ENCODE measurements at places on chromosomes 16 and 17.
A peak's percentile ranks its signal among the peaks of the same experiment; 100 is the strongest.

DNA sequence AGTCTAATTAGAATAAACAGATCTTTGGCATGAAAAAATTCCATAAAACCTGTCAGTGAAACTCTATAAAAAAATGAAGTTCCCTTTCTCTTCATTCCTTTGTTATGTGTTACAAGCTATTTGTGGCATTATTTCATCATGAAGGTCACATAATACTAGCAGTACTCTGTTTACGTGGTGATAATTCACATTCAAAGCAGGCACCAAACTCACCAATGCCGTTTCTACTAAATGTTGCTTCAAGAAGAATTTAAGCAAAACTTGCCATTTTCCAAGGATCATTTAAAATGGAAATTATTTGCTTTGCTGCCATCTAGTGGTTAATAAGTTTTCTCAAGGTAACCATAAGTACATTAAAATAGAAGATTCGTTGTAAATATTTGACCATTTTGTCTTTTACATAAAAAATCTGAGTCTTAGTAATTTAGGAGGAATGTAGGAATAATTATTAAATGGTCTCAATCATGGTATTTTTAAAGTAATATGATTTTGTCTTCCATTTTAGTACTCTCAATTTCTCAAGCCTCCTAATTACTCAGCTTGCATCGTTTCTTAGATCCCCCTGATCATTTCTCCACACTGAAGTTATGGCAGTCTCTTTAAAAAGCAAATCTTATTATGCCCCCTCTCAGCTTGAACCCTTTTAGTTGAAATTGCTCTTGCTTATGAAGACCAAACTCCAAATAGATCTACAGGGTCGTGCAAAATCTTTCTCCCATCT, 80.8 kb downstream of the OMG start:
- DNase-seq = no peak

DNA sequence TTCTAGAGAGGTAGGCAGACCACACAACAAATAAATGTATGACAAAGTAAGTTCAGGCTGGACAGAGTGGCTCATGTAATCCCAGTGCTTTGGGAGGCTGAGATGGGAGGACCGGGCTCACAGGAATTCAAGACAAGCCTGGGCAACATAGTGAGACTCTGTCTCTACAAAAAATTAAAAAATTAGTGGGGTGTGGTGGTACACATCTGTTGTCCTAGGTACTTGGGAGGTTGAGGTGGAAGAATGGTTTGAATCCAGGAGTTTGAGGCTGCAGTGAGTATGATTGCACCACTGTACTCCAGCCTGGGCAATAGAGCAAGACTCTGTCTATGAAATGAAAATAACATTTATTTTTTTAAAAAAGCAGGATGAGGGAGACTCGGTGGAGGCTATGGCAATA, 18.5 kb downstream of the CHP2 start:
- DNase-seq = no peak

DNA sequence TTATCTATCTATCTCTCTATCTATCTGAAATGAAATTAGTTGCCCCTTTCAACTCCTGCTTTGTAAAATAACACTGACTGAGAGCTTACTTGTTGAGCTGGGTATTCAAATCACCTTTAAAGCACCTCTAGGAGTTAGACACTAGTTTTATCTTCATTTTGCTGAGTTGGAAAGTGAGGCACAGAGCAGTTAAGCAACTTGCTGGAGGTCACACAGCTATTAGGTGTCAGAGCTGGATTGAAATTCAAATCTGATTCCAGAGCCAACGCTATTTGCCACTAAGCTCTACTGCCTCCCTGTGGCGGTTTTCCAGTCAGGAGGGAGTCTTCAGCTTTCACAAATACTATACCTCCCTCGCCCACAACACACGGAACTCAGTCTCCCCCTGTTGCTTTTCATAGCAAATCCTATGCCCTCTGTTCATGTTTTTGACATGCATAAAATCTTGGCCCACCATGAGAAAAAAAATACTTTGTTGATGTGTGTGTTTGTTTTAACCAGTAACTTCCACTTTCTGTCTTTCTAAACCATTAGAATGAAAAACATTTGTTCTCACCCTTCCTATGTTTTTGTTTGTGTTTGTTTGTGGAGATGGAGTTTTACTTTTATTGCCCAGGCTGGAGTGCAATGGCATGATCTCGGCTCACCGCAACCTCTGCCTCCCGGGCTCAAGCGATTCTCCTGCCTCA, 74.8 kb upstream of the SMURF2 start:
- peak; percentile 24 for DNase-seq

DNA sequence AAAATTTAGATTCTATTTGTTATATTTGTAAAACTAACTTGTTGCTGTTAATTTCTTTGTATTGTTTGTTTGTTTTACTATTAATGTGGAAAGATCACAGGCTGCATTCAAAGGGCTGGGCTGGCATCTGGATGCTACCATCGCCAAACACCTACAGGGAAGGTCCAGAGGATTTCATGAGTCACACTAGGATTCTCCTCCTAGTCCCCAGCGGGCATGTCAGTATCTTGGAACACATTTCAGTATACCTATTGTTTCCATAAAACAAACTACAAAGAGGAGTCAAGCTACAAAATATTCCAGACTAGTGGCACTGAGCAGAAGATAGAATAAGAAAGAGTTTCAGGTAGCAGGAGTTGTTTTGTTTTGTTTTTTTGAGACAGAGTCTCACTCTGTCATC, 55.3 kb downstream of the NOG start:
- DNase-seq = no peak

GRCh38 chr17:58384897-58385296, 32.4 kb downstream of the RNF43 start:
- no peak for DNase-seq

GRCh38 chr17:13593021-13593751, 8.5 kb downstream of the HS3ST3A1 start:
- DNase-seq = no peak

GRCh38 chr17:49217651-49218413, 7.3 kb downstream of the ABI3 start:
- DNase-seq = peak; percentile 64

DNA sequence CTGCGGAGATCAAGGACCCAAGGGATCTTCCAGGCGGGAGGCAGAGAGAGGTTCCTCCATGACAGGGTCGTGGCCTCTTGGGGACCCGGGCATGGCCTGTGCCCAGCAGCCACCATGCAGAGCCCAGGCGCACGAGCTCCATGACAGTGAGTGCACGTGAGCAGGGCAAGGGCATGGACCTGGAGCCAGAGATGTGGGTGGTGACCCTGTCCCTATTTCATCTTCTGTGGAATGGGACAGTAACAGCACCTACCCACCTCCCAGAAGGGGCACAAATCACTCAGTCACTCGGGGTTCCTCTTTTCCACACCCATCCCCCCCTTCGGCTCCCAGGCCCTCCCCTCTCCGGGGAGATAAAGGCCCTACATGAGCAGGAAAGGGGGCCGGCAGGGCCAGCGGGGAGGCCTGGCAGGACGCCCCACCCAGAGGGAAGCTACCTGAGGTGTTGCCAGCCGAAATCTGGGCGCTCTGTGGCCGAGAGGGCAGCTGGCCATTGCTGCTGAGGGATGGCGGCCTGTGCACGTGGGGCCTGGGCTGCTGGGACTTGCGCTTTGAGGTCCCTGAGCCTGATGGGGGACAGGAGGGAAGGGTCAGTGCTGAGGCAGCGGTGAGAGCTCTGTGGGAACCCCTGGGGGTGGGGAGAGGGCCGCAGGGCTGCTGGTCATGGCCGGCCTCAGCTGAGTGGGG, 10.4 kb downstream of the UBALD2 start:
- DNase-seq = no peak

DNA sequence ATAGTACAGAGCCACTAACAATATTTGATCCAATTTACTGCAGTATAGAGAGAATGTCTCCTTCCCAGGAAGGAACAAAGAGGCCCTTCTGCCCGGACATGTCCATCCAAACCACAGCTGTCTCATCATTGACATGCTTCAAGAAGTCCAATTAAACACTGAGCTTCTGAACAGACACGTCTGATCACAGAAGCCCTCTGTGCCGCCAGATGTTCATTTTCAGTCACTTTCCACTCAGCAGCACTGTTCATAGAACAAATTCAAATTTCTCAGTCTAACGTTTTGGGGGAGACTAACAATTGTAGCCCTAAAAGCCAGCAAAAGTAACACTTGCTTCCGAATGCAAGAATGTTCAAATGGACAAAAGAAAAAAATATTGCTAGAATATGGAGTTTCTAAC, 15.3 kb downstream of the ZC3H7A start:
- DNase-seq = no peak

DNA sequence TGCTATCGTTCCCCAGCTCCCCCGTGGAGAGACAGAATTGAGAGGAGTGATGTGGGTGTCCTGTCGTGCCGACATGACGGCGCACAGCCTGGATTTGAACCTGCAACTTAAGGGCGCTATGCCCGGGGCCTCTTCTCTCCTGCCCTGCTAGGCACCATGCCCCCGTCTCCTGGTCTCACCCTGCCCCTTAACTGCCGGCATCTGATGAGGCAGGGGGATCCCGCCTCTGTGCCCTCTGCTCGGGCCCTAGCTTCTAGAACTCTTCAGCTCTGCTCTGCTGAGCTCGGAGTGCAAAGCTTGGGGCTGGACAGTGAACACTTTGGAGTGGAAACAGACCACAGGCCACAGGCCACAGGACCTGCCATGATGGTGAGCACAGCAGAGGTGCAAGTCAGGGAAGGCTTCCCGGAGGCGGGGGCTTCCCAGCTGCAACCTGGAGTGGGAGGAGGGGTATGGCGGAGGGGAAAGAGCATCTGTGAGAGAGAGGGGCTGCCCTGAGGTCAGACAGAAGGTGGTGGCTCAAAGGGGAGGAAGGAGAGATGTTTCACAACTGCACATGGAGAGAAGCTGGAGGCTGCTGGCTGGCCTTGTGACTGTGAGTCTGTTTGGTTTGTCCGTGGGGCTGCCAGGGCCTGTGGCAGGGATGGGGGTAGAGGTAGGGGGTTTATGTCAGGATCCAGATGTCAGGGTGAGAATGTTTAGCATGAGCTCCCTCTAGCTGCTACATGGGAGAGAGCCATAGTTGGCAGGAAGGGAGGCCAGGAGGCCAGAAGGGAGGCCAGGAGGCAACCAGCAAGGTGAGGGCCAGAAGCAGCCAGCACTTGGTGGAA, 107.8 kb downstream of the CRLF3 start:
- DNase-seq = no peak
